Naive thymus-derived CD4-positive, alpha-beta T cell (primary cell): ENCODE measurements at places on chromosomes 7 and 10.

- no peak for DNase-seq
Measured at GRCh38 chr7:36860681-36861080, 136.4 kb upstream of the AOAH start.

DNA sequence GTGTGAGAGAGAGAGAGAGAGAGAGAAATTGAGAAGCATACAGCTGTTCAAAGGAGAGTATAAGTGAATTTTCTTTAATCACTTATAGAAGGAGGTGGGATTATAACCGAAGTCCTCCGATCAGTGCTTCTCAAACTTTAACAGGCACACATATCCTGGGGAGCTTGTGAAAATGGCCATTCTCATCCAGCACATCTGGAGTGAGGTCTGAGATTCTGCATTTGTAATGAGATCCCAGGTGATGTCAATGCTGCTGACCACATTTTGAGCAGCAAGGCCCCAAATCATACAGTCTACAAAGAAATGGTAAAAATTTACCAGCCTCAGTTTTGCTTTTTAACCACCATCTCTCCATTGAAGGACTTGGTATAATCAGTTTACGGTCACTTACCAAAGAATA, 219.0 kb downstream of the PTEN start:
- no peak for DNase-seq

- no peak for DNase-seq
Measured at GRCh38 chr10:118290471-118290995, 51.6 kb downstream of the FAM204A start.

GRCh38 chr7:106312099-106312871, 27.5 kb upstream of the NAMPT start:
- DNase-seq = no peak

- peak; percentile 29 for DNase-seq
Measured at GRCh38 chr7:129258649-129259389, 34.0 kb downstream of the AHCYL2 start.

DNA sequence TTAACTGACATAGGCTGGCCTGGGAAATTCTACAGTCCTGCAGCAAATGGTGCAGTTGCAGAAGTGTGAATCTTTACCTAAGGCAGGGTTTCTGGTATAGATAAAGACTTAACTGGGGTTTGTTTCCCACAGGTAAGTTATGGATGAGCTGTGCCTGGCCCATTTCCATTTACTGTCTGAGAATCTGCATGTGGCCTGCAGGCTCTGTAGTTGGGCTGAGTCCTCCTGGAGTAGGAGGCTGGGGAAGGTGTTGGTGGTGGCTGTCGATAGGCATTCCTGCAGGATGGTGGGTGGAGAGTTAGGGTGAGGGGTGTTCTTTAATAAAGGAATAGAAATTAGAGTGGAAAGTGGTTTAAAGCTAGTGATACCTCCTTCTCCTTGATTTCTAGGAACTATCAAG, 193.5 kb downstream of the AUTS2 start:
- no peak for DNase-seq

DNA sequence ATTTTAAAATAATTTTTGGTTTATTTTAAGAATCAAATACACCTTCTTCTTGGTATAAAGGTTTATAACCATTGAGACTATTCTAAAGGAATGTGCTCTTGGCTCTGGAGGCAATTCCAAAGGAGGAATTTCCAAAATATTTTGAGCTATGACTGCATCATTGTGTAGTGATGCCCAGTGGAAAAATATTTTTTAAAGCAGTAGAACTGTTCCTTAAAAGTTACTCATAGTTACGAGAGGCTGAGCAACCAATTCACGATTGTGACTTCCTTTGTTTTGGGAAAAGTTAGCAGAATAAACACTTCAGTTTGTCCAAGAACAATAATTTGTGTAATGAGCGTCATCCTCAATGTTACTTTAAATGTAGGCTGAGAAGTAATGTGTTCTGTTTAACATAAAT, 233.6 kb downstream of the BAMBI start:
- DNase-seq = no peak

DNA sequence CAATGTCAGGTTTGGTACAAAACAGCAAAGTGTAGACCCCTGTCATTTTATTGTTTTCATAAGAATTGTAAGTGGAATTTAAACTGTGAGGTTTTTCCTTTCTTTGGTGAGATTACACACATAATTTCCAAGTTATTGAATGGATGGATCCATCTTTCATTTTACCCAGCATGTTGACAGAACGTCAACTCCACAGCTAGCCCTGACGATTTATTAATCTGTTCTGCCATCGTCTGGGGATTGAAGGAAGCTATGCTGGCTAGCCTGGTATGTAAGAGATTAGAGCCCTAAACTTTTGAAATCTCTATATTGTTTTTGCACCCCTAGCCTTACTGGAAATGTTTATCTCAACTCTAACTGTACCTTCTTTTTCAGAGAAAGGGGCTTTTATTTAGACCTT, 8.6 kb downstream of the WNT16 start:
- no peak for DNase-seq

DNA sequence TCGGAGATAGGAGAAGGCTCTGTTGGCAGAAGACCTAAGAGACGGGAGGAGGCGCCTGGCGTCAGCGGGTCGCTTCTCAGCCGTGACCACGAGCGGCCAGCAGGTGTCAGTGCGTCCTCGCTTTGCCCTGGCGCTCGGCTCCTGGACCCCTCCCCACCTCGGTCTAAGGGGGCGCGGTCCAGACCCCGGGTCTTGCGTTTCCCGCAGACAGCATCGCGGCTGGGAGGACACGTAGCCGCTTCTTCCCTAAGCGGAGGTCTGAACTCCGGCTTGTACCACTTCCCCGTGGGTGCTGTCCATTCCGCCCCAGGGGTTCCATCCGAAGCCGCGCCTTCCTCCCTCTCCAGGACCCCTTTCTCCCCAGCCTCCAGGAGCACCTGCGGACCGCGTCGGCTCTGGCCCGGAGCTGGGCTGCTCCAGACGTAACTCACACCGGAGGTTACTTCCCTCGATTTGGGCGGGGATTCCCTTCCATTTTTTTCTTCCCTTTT, 593 bp upstream of the ADRA2A start:
- DNase-seq = no peak

DNA sequence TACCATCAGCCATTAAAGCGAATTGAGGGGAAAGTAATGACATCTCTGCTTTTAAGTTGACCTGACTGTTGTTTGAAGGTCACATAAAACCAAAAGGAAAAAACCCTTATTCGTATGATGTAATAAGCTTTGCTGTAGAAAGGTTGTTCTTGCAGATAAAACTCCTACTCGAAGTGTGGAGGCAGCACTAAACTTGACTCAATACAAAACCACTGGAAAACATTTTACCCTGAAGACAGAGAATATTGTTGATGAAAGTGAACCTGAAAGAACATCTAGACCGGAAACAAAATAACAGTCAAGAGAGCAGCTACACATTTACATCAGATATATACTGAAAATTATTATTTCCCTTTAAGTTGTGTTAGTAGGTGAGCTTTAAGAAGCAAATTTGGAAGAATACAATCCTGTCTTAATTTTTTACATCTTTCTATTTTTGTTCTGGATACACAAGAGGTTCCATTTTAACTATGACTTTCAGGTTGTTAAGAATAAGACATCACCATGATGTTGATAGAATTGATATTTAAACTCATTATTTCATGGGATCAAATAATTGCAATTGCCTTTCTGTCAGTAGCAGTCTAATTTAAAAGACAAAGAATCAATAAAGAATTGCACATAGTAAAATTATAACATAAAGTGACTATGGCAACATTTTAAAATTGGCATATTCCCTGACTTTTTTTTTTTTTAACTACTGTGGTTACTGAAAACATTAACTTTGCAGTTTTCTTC, 6.4 kb downstream of the ETV1 start:
- no peak for DNase-seq

GRCh38 chr10:76218035-76218434, 786.6 kb downstream of the LRMDA start:
- DNase-seq = no peak

DNA sequence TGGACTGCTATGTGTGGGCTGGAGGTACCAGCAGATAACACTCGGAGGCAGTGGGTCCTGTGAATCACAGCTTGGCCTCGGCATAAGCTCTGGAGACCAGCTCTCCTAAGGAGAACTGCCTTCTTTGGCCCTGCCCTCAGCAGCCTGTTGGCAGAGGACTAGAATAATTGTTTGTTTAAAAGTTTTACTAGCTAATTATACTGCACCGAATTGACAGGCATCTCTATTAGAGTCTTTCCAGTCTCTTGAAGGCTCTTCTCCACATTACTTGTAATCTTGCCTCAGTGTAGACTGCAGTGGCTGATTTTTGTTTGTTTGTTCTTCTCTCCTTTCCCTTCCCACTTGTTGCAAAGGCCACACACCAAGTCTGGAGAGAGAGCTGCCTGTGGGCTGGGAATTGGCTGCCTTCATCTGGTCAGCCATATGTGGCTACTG, 183.2 kb downstream of the AUTS2 start:
- DNase-seq = no peak
